ENCODE measurements at places on chromosomes 2 and 18.

- no peak for DNase-seq
Measured at GRCh38 chr2:202060218-202060617, 12.8 kb upstream of the KIAA2012 start.

- no peak for DNase-seq
Measured at GRCh38 chr18:30455741-30456140, 586.8 kb downstream of the DSC3 start.

DNA sequence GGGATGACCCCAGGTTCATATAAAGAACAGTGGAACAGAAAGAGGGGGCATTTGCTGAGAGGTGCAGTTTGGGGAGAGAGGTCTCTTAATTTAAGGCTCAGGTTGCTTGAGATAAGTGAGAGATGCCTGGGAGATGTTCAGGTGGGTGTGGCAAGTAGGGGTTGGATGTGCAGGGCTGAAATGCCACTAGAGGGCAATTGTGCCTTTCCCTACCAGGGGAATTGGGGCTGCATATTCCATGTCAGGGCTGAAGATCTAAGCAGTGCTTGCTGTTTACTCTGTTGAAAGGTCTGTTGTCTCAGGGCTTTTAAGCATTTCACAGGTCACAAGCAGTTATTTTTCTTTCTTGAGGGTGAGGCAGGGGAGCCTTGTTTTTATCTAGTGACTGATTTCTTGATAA, 7.8 kb downstream of the CCDC85A start:
- no peak for DNase-seq

GRCh38 chr18:59905686-59906091, 5.9 kb downstream of the PMAIP1 start:
- DNase-seq: no peak

All from T-helper 2 cell (primary cell).